ENCODE measurements at places on chromosomes 6 and 20. TPM values are rescaled to one million over a fixed set of nuclear protein-coding genes. Genes with fewer than 3 reads are reported as not detected.

DSP gene
- polyA plus RNA-seq, result 83.5 TPM

NRN1 gene
- polyA plus RNA-seq, result 6.3 TPM

RIPOR2 gene
- polyA plus RNA-seq, result 5.8 TPM

SRMS gene
- polyA plus RNA-seq, result 0.26 TPM

PKIB gene
- 1.5 TPM for polyA plus RNA-seq

PXMP4 gene
- 8.9 TPM for polyA plus RNA-seq

RSPH4A gene
- polyA plus RNA-seq, result 2.8 TPM

BPI gene
- 1.2 TPM for polyA plus RNA-seq

R3HDML gene
- polyA plus RNA-seq, result 0.31 TPM

APCDD1L gene
- polyA plus RNA-seq, result 15.4 TPM

SERPINB6 gene
- polyA plus RNA-seq, result 84.7 TPM

ZKSCAN3 gene
- polyA plus RNA-seq, result 10.7 TPM

POLH gene
- polyA plus RNA-seq, result 18.6 TPM

BPIFB4 gene
- polyA plus RNA-seq, result not detected

ME1 gene
- 2.7 TPM for polyA plus RNA-seq

VGLL2 gene
- not detected for polyA plus RNA-seq

CYP21A2 gene
- polyA plus RNA-seq, result 1.8 TPM

STMND1 gene
- 0.19 TPM for polyA plus RNA-seq

TCF15 gene
- 0.96 TPM for polyA plus RNA-seq

TP53TG5 gene
- 1.3 TPM for polyA plus RNA-seq

BANF2 gene
- polyA plus RNA-seq, result not detected

DEFB132 gene
- polyA plus RNA-seq, result not detected

DDO gene
- 0.37 TPM for polyA plus RNA-seq

KIF25 gene
- 0.33 TPM for polyA plus RNA-seq

TNNC2 gene
- polyA plus RNA-seq, result 0.66 TPM

GMDS gene
- polyA plus RNA-seq, result 68.5 TPM

SOX4 gene
- polyA plus RNA-seq, result 131 TPM

MAS1L gene
- polyA plus RNA-seq, result not detected

GRM1 gene
- 0.34 TPM for polyA plus RNA-seq

HSPA1L gene
- 3.7 TPM for polyA plus RNA-seq

FKBP1C gene
- 2.5 TPM for polyA plus RNA-seq

GGTLC1 gene
- not detected for polyA plus RNA-seq

CRIP3 gene
- 8.3 TPM for polyA plus RNA-seq

CTNNBL1 gene
- polyA plus RNA-seq, result 60.0 TPM

CRISP3 gene
- polyA plus RNA-seq, result 0.48 TPM

LY86 gene
- 1.6 TPM for polyA plus RNA-seq

GOPC gene
- polyA plus RNA-seq, result 56.2 TPM

ADGRF5 gene
- polyA plus RNA-seq, result 24.4 TPM

ANGPT4 gene
- 0.46 TPM for polyA plus RNA-seq

HLA-DOB gene
- 0.17 TPM for polyA plus RNA-seq

TULP4 gene
- 17.6 TPM for polyA plus RNA-seq

C6orf141 gene
- polyA plus RNA-seq, result 1.0 TPM
